ENCODE measurements at places on chromosomes 7 and 10.

DNA sequence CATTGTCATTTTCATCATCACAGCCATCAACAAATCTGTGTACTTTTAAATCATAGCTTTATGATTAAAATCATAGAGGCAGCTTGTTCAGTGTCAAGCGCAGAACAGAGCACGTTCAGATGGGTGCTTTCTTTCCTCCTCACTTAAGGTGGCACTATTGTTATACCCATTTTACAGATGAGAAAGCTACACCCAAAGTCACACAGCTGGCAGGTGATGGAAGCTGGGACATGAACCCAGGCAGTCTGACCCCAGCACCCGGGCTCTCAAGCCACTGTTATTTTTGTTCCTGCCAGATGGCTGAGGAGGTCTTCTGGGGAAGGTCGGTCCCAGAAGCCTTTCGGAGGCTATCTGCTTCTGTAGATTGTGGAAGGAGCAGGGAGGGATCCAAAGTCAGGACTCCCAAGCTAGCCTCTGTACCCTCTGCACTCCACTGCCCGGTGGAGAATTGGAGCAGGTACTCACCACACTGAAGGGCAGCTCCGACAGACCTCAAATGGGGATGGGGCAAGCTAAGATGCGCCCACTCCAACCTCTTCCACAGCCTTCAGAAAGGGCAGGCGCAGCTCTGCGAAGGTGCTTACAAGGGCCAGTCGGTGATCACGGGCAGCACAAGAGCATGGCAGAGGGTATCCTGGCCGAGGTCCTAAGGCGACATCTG lies 610 bp downstream of the AVPI1 start:
- DNase-seq = no peak

GRCh38 chr10:51106311-51106945 lies 32.1 kb downstream of the PRKG1 start:
- no peak for DNase-seq

GRCh38 chr10:17412323-17412722 lies 42.1 kb downstream of the ST8SIA6 start:
- no peak for DNase-seq

- no peak for DNase-seq
These were observed 31.1 kb downstream of the NET1 start for GRCh38 chr10:5443429-5443828.

DNA sequence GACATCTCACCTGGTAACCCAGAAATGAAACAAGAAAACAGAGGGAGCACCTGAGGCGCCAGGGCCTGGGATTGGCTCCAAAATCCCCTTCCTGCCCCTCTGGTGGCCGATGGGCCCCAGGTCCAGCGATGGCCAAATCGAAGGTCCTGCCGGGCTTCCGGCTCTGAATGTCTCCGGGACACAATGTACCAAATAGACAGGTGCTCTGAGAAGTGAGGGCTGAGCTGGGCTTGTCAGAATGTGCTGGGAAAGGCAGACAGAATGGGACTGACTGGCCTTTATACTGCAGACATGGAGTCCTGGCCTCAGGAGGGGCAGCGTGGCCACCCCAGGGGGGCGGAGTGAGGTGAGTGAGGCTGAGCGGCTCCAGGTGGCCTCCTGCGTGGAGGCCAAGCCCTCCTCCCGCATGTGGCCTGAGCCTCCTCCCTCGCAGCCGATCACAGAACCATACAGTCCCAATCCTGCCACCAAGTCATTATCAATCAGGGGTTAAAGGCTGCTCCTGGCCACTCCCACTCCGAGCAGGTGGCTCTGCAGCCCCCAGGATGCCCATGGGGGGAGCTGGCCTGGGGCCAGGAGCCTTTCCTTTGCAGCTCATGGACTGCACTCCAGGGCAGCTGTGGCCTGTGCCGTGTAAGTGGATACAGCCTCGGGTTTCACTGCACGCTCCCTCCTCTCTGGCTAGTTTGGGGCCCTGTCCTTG lies 185.5 kb downstream of the ADARB2 start:
- DNase-seq = no peak

GRCh38 chr7:15086131-15086611 lies 183.6 kb upstream of the DGKB start:
- DNase-seq = no peak

DNA sequence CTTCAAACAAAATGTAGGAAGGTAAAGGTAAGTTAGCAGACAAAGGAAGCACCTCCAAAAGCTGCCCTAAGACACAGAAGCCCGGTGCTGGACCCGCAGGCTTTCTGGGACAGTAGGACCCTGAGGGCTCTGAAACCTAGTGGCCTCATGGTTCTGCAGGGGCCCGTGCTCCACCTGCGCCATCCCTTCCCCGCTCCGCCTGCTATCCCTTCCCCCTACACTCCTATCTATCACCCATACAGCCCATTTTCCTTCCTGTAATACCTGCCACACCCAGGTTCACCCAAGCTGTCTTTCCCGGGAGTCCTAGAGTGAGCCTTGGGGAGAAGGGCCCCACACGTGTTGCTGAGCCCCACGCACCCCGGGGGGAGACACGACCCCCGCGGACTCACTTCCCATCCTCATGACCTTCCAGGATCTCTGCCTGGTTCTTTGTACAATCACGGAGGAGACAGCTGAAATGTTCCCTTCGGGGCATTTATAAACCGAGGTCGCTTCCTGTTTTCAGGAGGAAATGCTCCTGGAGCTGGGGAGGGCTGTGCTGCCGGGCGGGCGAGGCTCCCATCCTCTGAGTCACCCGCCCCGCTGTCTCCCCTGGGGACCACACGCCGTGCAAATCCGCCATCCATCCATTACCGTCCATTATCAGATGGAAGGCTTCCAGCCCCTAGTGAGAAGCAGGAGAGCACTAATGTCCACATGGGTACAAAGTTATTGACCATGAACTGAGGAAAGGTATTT lies 251.7 kb upstream of the PITRM1 start:
- DNase-seq = no peak

DNA sequence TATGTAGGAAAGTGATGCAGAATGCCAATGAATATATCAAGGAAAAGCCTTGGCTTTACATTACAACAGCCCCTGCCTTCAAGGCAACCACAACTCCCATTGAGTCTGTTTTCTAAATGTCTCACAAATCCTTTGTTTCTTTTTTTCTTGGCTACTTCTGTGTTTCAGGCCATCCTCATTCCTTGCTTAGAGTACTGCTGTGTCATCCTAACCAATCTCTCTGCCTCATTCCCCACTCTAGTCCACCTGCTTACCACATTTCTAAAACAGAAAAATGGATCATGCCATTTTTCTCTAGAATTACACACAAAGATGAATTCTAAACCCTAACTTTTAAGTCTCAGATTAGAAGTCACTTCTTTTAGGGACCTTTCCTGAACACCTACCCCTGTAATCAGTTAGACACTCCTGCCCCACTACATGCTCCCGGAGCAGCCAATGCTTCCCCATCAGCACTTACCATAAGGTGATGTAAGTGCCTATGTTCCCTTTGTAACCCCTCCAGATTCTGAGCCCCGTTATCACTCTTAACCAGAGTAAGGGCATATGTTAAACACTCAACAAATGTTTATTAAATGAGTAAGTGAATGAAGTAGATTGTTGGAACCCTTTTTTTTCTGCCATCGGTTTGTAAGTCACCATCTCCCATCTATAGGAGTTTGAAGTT lies 2.8 kb downstream of the BORCS7 start:
- DNase-seq = no peak

DNA sequence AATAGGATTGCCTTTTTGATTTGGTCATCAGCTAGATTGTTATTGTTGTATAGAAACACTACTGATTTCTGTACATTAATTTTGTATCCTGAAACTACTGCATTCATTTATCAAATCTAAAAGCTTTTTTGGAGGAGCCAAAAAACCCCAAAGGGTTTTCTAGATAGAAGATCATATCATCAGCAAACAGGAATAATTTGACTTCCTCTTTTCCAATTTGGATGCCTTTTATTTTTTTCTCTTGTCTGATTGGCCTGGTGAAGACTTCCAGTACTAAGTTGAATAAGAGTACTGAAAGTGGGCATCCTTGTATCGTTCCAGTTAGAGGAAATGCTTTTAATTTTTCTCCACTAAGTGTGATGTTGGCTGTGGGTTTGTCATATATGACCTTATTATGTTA lies 10.6 kb upstream of the ENTPD7 start:
- no peak for DNase-seq

DNA sequence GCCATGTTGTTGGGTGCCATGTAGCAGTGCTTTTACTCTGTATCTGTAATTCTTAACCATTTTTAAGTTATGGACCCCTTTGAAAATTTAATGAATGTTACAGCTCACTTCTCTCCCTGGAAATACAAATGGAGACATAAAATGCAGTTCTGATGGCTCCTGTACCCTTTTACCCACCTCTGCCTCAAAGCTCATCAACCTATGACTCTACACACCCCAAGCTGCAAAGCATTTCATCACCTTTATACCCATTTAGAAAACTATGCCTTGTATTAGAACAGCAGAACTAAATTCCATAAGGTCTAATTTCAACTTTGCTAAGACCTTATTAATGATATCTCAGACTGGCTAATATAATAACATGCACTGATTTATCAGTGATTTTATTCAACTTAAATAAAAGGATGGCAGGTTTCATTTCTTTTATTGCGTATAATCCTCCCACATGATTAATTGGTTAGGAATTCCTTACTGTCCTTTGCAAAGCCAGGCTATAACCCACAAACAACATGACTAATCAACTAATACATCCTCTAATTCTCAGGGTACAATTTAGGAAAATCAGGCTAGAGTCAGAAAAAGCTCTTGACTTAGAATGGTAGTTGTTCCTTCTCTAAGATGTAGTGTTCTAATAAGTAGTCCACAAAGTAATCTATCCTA lies 68.1 kb downstream of the CPEB3 start:
- DNase-seq = no peak

GRCh38 chr10:8325024-8325980 lies 270.8 kb downstream of the GATA3 start:
- no peak for DNase-seq

DNA sequence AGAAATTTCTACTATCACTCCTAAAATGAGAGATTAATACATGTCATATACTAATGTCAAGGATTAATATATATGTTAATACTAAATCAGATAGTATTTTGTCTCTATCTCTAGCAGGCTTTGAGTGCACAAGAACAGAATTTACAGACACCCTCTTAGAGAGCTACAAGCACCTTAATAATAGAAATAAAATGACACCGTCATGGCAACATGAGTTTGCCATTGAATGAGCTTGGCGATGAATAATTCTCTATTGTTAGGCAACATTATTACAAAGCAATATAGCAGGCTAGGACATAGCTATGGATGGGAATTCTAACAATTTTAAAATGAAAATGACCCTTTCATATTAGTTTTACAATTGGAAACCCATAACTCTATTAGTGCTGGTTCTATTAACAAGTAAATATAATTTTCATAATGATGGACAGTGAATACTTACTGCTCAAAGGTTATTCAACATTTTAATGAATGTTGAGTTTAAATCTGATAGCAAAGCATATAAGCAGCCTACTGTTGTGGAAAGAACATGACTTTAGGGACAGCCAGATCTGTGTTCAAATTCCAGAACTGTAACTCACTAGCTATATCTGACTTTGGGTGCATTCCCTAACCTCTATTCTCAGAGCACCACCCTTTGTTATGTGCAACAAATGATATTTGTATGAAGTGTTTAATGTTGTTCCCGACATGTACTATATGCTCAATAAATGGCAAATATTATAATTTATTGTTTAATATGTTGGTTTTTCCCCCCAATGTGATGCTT lies 184.5 kb upstream of the DKK1 start:
- DNase-seq = no peak

- no peak for DNase-seq
These were observed 5.1 kb downstream of the AOC1 start for GRCh38 chr7:150857276-150858055.

GRCh38 chr10:19828278-19829049 lies 12.2 kb downstream of the PLXDC2 start:
- DNase-seq = no peak

DNA sequence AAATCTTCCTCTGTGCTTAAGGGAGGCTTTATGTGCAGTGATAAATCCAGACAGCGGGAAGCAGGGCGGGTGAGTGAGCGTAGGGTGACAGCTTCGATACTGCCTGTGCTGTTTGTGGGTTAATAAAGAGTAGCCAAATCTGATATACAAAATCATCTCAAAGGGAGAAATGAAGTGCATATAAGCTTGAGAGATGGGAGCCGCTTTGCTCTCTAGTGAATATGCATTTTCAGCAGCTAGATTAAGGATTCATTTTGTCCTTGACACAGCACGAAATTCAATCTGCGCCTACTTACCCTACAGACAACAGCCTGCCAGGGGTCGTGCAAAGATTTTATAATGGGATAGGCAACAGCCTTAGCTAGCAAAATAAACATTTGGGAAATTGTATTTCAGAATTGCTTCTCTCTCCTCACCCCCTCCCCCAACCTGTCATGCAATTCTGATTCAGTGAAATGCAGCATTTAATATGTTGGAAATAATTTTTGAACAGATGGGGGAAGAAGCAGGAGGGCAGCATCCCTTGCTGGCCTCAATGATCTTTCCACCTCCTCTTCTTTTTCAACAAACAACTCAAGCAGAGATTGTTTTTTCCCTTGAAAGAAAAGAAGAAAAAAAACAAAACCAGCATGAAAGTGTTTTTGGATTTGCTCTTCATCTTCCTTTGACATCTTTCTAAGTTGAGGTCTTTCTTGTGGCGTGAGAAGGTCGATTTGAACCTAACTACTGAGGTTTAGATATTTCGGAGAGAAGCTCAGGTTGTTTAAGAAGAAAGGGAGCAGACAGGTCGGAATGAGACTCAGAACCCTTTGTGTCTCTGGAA lies 117.9 kb downstream of the AOAH start:
- no peak for DNase-seq

- DNase-seq = no peak
These were observed 1.7 kb downstream of the SCRN1 start for GRCh38 chr7:29987811-29988317.

DNA sequence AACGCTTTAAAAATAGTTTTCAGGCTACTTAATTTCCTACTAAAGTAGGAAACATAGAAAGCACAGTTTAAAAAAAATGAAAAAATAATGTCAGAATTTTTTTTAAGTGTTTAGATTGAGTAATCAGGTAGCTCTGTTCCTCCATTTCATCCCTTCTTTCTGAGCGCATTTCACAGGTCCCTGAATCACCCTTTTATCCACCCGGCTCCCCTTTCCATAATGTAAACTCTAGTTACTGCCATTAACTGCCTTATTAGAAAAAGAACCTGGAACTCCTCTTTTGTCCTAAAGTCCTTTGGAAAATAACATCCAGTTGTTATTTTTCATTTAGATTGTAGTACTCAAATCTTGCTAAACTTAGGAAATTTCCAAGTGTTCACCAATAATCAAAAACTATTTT lies 5.8 kb downstream of the KCND2 start:
- DNase-seq = no peak

- no peak for DNase-seq
These were observed 170.5 kb downstream of the RPS24 start for GRCh38 chr10:78203915-78204818.
